ENCODE measurements at places on chromosomes 13 and 19. TPM values are rescaled to one million over a fixed set of nuclear protein-coding genes. Genes with fewer than 3 reads are reported as not detected.

Gene PRRG2
- 4.2 TPM for total RNA-seq

Gene MYO9B
- 28.7 TPM for total RNA-seq

Gene FXYD5
- total RNA-seq, result 7.2 TPM

Gene CBLC
- total RNA-seq, result 23.1 TPM

Gene IL12RB1
- total RNA-seq, result not detected

Gene PTH2
- total RNA-seq, result not detected

DNA sequence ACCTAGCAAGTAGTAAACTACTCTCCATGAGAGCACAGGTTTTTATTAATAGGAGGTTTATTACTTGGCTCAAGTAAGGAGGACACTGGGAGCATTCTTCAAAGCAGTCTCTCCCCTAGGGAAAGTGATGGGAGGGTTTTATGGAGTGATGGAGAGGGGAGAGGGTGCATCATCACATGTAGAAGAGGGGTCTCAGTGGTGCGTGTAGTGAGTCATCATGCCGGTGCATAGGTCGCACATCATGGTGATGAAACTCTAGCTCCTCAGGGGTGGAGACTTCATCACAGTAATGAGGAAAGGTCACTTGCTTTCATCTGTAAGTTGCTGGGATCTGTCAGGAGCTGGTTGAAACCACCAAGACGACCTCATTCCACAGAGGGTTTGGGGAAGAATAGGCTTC lies 210.8 kb upstream of the UBL3 start:
- DNase-seq, result peak; percentile 10

DNA sequence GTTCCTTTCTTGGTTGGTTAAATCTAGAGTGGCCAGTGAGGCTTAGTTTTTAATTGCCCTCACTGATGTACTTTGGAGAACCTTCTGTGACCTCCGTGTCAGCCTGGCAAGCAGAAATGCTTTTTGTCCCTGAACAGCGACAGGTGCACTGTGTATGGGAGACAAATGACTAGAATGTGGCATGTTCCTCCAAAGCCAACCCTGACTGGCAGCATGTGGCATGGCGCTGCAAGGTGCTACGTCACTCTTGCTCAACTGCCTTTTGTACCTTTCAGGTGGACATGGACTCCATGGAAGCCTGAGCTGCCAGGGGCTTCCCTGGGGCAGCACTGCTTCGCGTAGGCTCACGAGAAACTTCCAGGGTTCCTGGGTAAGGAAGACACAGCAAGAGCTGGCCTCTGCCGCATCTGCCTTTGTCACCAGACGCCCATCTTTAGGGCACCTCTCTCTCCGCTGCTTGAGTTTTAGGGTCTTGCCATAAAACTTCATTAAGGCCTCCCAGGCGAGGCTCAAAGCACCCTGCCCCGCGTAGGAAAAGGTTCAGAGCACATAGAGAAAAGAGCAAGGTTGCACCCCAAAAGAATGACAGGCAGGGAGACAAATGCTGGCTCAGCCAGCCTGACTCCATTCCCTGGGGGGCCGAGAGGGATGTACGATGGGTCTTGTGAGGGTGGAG lies 167.1 kb upstream of the SOX1 start:
- DNase-seq, result no peak

GRCh38 chr19:11295665-11296245 lies at the start of gene TSPAN16:
TSS of gene TSPAN16 (plus strand) at chr19:11296160. CDS start at chr19:11296298, 138 bp downstream.
- DNase-seq, result no peak

DNA sequence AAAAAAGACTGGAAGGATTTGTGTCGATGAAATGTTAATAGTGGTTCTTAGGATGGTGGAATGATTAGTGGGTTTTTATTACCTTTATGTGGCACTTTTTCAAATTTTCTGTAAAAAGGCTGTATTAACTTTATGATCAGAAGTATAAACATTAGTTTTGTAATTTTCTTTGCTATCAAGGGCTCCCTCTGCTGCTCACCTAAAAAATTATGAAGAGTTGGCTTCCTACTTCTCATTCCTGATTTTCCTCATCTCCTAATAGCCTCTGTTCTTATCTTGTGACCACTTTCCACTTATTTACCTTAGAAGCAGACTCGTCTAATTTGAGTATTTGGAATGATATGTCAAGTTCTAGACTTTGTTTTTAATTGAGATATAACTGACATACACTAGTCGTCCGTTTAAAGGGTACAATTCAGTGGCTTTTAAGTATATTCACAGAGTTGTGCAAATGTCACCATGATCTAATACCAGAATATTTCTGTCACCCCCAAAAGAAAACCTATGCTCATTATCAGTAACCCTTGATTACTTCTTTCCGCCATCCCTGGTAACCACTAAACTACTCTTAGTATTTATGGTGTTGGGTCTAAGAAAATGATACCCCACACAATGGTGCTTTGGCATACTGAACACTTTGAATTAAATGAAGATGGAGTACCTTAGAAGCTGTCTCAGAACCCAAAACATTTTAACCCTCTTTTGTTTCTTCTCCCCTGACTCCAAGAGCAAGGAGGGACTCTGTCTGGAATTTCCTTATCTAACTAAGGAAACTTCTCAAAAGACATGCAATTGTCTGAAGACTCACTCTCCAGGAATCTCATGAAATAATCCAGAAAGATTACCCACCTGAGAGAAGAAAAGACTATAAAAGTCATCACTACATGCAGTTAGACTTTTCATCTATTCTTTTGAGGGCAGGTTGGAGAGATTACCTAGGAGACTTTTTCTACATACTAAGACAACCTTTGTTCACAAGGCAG lies 311.3 kb downstream of the DLEU7 start:
- peak; percentile 49 for DNase-seq

GRCh38 chr19:57583521-57584416 lies at the start of gene ZIK1:
TSS of gene ZIK1 (plus strand) at chr19:57584145. CDS start at chr19:57584357, 212 bp downstream.
- peak; percentile 85 for DNase-seq
